ENCODE measurements at places on chromosomes 6 and 20.

DNA sequence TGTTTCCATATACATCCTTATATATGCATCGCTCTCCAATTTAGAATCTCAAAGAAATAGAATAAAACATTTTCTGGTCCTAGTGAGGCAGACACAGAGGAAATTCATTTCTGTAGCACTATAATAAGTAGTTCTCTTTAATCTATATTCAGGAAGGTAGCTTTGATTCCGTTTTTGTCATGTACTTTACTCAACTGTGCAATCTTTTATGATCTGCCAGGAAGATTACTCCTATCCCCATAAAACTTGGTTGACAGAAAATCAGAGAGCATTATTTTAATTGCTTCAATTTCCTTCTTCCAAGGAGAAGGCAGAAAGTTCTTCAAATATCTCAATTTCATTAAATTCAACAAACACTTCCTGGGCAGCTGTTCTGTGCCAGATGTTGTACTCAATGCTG lies 10.6 kb upstream of the CLIC5 start:
- no peak for DNase-seq

- no peak for DNase-seq
These were observed 38.9 kb downstream of the SMAP1 start for GRCh38 chr6:70706491-70707123.

DNA sequence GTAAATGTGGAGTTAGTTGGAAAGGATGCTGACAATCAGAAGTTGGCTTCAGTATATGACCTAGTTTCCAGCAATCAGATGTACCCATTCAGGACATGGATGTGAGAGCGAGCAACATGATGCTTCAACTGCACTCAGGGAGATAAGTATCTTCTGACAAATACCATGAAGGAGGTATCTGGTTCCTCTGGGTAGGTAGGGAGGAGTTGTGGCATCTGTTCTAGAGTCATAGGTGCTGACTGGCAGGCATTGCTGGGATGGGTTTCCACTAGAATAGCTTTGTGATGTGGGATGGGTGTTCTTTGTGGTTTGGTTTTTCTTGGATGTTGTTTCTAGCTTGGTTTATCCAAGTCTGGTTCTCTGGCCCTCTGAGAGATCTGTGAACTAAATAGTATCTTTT lies 3.9 kb upstream of the REV3L start:
- no peak for DNase-seq

DNA sequence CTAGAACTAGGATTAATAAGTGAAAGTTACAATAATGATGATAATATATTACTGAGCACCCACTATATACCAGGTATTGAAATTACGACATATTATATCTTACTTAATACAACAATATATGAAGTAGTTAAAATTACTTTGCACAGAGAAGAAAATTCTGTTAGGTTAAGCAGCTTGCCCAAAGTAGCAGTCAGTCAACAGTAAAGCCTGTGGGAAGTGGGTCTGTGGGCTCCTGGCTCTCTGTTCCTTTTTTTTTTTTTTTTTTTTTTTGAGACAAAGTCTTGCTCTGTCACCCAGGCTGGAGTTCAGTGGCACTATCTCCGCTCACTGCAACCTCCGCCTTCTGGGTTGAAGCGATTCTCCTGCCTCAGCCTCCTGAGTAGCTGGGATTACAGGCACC lies 4.8 kb upstream of the GTF2H4 start:
- DNase-seq = no peak

- DNase-seq = no peak
These were observed 93.1 kb downstream of the NCR2 start for GRCh38 chr6:41428336-41428995.

GRCh38 chr6:154916857-154917256 lies 78.3 kb upstream of the TIAM2 start:
- DNase-seq = no peak

DNA sequence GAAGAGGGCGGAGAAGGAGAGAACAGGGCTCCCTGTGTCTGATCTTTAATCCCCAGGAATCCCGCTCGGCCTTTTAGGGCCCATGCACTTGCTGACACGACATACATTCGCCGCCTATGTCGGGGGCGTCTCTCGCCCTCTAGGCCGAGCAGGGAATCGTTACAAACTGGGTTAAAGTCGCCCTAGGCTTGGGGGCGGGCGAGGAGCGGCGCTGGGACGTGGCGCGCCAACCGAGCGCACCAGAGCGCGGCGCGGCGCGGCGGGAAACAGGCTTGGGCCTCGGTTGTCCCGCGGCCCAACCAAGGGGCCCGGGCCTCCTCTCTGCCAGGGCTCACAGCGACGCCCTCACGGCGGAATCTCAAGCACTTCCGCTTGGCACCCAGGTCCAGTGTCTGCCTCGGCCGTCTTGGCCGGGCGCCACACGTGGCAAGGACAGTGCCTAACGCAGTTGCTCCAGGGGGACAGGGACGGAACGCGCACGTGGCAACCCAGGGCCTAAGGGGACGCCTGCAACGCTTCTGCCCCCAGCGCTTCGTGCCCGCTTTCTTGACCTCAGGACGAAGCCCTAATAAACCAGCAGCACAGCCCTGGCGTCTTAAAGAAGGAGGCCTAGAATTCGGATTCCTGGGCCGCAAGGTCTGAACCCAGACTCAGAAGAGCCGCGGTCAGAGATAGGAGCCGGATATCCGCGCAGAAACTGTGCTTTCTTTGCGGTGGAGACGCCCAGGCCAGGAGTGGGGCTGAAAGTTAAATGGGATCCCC lies 71.5 kb downstream of the NCR2 start:
- DNase-seq = no peak

GRCh38 chr6:156146891-156147290 lies 630.3 kb upstream of the ARID1B start:
- no peak for DNase-seq

All from activated T-helper 1 cell treated with Interleukin-2 at 50 U/mL for 16 hours (primary cell).